ENCODE measurements at places on chromosomes 12 and 14. TPM values are rescaled to one million over a fixed set of nuclear protein-coding genes. Genes with fewer than 3 reads are reported as not detected.
A peak's percentile ranks its signal among the peaks of the same experiment; 100 is the strongest.

- peak; percentile 53 for DNase-seq
These were observed 14.6 kb downstream of the GNS start for GRCh38 chr12:64744422-64745258.

DNA sequence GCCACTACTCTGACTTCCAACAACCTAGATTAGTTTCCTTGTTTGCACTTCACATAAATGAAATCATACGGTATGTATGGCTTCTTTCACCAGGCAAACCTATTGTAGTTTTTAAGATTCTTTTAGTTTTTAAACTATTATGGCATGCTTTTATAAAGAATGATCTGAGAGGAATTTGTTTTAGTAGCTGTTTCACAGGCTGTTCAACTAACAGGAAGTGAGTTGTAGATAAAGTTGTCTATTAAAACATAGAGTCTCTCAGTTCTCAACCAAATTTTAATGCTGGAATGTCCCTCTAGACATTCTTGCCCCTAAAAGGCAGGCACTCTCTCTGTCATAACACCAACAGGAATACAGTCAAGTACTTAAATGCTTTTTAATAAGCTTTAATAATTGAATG lies 102.7 kb upstream of the DACT1 start:
- peak; percentile 61 for DNase-seq

- DNase-seq = no peak
These were observed 58.2 kb upstream of the STRN3 start for GRCh38 chr14:31084385-31084784.

DNA sequence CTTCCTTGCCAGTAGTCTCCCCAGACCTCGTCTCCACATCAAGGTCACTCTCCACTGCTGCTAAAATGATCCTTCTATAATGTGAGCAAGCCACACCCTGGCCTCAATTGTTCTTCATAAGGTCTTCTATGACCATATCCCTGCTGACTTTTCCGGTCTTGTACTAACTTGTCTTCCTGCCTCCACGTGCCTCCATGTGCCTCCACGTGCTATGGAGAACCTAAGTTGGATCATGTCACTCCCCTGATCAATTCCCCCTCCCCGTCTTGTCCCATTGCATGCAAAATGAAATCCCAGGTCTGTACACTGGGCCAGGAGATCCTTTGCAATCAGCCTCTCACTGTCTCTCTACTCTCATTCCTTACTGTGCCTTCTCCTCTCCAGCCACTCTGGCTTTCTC lies 110.6 kb downstream of the TTC8 start:
- DNase-seq = no peak

- no peak for DNase-seq
These were observed 147.5 kb downstream of the SLC38A6 start for GRCh38 chr14:61128382-61129167.

The DNAJC22 gene
- total RNA-seq = 1.3 TPM

DNA sequence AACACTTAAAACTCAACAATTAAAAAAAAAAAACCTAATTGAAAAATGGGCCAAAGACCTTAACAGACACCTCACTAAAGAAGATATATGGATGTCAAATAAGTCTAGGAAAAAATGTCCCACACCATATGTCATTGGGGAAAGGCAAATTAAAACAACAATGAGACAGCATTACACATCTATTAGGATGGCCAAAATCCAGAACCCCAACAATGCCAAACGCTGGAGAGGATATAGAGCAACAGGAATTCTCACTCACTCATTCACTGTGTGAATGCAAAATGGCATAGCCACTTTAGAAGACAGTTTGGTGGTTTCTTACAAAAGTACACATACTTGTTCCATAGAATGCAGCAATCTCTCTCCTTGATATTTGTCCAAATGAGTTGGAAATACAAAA lies 173.7 kb downstream of the SLC25A21 start:
- peak; percentile 9 for DNase-seq

DNA sequence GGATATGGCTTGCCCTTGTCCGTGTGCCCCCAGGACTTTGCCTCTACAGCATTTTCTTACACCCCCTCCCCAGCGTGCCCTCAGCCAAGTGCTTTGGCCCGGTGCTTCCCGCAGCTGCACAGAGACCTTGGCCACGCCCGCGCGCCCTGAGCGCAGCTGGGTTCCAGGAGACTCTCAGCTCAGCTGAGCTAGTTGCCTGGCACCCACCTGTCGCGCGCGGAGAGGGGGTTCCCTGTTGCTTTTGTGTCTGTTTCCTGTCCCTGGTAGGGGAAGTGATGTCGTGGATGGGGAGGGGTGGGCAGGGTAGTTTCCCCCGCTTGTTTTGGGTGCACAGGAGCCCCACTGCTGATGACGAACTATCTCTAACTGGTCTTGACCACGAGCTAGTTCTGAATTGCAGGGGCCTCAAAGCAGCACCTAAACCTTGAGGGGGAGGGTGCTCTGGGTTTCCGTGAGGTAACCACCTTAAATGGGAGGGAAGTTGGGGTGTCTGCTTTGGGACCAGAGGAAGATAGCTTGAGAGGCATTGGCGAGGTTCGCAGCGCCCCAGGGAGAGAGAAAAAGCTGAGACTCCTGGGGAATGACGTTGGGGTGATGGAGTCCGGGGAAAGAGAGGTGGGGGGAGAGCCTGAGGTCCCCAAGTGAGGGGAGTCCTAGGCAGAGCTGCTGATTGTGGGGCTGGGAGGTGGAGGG lies 1.5 kb downstream of the DIO3 start:
- no peak for DNase-seq

GRCh38 chr14:58763210-58763609 lies 125.4 kb downstream of the DACT1 start:
- no peak for DNase-seq

- no peak for DNase-seq
These were observed 79.5 kb downstream of the ETV6 start for GRCh38 chr12:11729008-11729407.

DNA sequence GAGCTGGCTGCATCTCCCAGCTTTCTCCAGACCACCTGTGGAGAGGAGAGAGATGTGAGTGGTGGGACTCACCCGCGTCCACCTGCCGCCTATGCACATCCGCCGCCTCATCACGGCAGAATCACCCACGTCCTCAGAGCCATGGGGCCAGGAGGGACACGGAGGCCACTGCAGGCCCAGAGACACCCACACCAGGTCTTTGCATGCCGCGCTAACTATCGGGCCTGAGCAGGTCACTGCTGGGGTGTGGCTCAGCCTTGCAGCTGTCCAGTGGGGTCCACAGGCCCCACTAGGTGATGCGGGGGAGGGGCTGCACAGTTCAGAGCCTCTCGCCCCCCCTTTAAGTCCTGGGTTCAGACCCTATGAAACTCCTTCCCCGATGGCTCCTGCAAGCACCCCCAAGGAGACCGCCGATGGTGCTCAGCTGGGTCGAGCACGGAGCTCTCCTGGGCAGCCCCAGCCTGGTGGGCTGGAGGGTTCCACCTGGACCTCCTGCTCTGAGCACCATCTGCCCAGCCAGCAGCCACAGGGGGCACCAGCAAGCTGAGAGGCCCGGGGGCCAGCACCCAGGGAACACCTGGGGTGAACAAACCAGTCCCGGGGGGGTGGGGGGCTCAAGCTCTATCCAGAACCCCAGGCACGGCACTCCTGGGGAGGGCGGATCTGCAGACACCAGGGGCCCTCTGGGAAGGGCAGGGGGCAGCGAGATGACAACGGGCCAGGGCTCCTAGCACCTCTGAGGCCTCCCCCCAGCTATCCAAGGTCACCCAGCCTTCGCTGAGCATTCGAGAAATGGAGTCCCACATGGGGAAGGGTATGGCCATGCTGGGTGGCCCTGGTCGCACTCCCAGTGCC lies 34.3 kb downstream of the CCNK start:
- no peak for DNase-seq

- DNase-seq = no peak
These were observed 99.4 kb upstream of the FRMD6 start for GRCh38 chr14:51552275-51552674.

- no peak for DNase-seq
These were observed 263.1 kb downstream of the CEP128 start for GRCh38 chr14:80678436-80678835.

The RNF212B gene
- not detected for total RNA-seq

GRCh38 chr14:101008196-101008595 lies 104.7 kb upstream of the RTL1 start:
- DNase-seq = no peak

DNA sequence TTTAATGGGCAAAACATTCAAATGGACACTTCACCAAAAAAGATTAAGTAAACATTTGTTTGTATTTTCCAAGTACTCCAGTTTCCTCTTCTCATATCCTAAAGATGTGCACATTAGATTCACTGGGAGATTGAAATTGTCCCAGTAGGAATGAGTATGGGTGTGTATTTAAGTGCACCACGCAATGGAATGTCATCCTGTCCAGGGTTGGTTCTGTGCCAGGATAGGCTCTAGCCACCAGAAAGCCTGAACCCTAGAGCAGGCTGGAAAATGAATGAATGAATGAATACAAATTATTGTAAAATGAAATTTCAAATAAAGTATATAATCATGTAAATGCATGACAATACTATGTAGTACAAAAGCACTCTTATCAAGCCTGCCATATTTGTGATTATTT lies 14.0 kb downstream of the CEP83 start:
- DNase-seq = no peak

- peak; percentile 57 for DNase-seq
These were observed 138.8 kb upstream of the RASSF8 start for GRCh38 chr12:25819691-25820090.

- no peak for DNase-seq
These were observed 25.2 kb upstream of the PPP1R13B start for GRCh38 chr14:103872481-103873113.

DNA sequence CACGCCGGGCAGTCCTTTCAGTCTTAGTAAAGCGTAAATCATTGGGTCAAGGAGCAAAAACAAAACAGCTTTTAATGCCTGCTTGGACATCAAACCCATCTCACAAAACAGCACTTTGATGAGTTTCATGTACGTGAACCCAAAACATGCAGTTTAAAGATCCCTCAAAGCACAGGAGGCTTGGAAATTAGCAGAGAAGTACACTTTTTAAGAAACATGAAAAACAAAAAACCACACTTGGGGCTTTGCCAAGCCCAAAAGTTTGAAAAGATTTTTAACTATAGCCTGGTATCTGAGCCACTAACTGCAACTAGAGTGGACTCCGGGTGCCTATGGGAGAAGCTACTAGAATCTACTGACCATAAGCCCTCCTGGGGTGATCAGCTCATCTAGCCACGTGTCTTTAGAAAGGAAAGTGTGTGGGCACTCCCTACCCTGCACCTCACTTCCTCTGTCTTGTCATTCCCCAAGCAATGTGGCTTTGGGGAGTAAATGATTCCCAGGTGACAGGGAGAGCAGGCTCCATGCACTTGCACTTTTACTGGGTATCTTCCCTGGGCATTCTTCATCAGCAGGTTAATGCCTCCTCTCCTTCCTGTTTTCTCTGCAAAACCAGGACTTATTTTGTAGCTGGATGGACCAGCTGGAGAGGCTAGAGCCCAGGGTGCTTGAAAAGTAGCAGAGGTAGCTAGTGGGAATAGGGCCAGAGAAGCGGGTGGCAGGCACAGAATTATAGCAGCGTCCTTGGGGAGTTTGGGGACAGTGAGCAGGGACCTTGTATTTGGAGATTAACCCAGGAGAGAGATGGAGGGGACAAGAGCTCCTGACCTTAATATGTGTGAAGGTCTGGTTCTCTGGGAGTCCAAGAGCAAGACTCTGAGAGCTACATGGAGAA lies 339.3 kb downstream of the BCL11B start:
- DNase-seq = no peak

DNA sequence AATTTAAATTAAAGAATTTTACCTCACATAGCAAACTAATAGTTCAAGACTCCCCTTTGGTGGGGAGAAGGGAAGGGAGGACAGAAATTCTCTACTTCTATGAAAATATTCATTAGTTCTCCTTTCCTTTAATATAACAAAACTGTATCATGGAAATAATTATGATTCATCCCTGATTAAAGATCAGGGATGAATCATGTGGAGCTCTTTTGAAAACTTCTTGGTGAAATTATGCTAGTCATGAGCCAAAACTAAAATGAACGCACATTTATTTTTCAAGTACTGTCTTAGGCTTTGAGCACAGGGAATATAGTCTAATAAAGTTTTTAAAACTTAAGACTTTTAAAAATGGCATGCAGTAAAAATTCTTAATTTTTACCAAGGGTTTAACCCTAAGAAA lies 17.1 kb downstream of the TMBIM4 start:
- DNase-seq = peak; percentile 26

- DNase-seq = no peak
These were observed 70.7 kb upstream of the TRHDE start for GRCh38 chr12:72201457-72201856.

DNA sequence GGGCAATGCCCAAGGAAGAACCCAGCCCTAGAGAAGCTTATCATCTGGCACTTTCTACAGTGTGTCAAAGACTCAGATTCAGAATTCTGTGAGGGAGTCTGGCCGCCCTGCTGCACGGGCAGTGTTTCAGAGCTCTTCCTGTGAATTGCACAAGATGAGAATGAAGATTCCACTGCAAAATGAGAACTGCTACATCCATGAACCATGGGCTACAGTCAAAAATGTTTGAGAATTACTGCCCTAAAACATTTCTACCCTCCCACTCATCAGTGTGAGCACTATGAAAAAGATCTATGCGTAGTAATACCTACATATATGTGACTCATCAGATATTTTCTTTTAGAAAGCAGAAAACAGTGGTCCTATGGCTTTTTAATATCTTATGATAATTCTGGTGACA lies 104.0 kb downstream of the STAB2 start:
- no peak for DNase-seq

DNA sequence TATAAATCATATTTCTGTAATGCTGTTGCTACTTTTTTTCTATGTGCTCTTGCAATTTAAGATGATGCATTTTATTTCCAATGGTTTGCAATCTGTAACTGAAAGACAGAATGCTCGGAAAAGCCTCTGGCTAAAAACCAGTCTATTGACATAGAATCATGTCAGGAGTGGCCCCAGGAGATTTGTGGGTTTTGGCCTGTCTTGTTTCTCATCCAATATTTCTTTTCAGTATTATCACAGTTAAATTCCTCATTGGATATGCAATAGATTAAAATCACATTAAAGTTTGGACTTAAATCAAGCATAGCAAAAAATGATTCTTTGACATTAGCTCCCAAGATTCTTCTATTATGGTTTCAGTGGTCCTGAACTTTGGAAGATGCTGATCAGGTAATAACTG lies 19.1 kb upstream of the SLC38A2 start:
- no peak for DNase-seq

GRCh38 chr12:5364036-5364770 lies 67.7 kb upstream of the NTF3 start:
- DNase-seq = no peak

The CD163L1 gene
- total RNA-seq = 7.5 TPM

The TPPP2 gene
- total RNA-seq = not detected

The C12orf54 gene
- not detected for total RNA-seq

GRCh38 chr12:117047810-117048584 lies 51.2 kb downstream of the TESC start:
- DNase-seq = peak; percentile 23

Data from endothelial cell of umbilical vein (primary cell).